ENCODE measurements at places on chromosomes 1 and 21.

GRCh38 chr1:208205216-208206013 is 38.8 kb downstream of the PLXNA2 start:
- DNase-seq = no peak

DNA sequence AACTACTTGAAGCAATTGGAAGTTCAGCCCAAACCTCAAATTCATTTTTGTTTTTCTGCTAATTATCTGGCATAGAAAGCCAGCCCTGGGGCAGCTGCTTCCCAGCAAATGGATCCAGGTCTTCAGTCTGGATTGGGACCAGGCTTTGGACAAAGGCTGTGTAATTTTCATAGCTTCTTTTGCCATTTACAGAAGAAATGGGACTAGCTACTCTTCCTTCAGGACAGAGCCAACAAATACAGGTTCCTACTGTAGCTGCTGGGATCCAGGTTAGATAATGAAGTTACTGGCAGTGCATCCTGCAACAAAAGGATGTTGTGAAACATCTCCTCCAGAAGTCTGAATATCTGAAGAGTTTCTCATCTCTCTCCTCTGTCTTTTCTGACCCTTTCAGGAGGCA is 171.5 kb upstream of the CAMK1G start:
- DNase-seq = no peak

GRCh38 chr1:12383786-12384185 is 154.0 kb downstream of the VPS13D start:
- DNase-seq = no peak

DNA sequence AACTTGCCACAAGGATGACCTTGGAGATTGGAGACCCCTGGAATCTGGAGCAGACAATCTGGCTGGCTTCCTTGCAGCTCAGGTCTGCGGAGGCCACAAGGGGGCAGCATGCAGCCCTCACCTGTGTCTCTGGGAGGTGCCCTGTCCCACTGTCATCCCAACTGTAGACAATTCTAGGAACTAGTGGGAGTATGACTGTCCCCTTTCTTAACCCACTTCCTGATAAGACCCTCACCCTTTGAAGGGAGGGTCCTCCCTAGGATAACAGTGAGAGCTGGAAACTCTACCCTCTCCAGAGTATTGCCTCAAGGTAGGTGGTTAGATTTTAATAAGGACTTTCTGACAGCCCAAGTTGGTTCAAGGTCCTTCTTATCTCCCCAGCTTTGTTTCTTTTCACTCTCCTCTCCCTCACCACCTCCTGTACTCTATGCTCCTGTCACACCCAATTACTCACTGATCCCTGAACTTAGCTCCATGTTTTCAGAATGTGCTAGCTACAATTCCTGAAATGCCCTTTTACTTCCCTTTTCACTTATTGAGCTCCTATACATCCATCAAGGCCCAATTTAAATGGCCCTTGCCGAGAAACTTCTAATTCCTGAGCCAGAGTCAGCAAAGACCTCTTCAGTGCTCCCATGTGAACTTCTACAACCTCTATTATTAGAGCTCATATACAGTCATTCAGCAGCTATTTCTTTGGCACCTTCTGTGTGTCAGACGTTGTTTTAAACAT is 9.2 kb upstream of the KCNQ4 start:
- peak; percentile 17 for DNase-seq

- DNase-seq = no peak
These were observed 19.5 kb upstream of the NPPB start for GRCh38 chr1:11878081-11878890.
